Activated naive CD4-positive, alpha-beta T cell treated with anti-CD3 and anti-CD28 coated beads, Interleukin-2, amount 50 U/mL, for 72 hours (primary cell): ENCODE measurements at places on chromosomes 11 and 22. TPM values are rescaled to one million over a fixed set of nuclear protein-coding genes. Genes with fewer than 3 reads are reported as not detected.
A peak's percentile ranks its signal among the peaks of the same experiment; 100 is the strongest.

- no peak for DNase-seq
These were observed 487.9 kb upstream of the LRRC4C start for GRCh38 chr11:41947392-41947791.

DNA sequence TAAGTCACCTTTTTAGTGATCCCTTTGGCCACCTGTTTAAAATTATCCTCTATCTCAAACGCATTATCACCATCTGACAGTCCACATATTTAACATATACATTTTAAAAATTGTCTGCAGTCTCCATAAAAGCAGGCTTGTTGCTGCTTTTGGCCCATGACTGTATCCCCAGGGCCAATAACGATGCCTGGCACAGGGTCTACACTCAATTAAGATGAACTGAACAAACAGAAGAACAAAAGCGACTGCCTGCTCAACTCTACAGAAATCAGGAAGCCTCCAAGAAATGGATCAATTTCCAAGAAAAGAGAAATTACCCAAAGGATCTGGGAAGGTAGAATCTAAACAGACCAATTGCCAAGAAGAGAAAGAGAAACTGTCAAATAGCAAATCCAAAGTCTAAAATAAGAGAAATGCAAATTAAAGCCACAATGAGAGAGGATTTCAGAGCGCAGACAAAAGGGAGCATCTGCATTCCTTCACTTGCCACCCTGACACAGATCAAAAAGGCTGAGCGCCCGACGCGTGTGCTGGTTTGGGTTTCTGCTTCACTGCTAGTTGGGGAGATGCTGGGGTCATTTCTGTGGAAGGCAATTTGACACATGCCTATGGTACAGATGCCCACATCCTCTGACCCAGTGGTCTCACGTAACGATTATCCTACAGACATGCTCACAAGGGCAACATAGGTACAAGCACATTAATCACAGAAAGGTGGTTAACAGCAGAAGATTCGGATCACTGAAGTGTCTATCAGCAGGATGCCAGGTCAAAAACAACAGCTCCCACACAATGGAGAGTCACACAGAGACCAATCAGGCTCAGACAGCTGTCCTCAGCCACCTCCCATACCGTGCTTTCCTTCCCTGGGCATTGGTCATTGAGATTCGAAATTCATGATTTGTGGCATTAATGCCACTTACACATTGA lies 55.9 kb downstream of the SHISAL1 start:
- DNase-seq, result no peak

DNA sequence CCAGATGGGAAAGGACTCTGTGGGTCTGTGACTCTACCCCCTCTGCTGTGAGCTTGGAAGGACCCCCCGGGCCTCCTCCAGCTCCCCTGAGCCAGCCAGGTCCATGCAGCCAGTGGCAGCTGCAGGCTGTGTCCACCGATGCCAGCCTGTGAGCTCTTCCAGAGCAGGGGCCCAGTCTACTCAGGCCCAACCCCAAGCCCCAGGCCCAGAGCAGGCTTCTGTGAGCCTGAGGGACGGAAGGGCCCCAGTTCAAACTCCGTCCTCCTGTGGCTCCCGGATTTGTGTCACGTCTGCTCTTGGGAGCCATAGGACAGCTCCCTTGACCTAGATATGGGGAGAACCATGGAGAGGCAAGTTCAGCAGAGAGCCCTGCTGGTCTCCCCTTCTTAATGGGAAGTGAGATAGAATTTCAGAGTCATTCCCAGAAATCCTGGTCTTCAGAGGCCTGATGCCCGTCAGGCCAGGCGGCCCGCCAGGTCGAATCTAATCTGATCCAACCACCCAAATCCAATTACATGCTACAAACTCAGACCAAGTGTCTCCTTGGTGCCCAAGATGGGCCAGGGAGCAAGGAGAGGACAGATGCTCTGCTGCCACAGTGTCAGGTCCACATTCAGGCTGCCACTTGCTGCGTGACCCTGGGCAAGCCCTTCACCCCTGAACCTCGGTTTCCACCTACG lies 75.1 kb downstream of the SCUBE1 start:
- no peak for DNase-seq

DNA sequence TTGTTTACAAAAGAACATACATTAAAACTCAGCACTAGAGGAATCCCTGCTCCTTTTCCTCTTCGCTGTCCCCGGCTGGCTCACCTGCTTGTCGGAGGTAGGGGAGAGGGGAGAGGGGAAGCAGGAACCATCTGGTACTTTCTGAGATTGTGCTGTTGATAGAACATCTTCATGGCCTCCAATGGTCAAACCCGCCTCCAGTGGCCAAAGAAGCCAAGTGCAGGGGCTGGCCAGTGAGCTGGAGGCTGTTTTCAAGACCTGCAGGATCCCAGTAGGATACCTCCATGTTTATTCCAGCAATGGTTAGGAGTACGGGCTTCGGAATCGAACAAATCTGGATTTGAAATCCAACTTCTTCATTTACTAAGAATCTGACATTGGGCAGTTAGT lies 92.6 kb downstream of the PKNOX2 start:
- no peak for DNase-seq

DNA sequence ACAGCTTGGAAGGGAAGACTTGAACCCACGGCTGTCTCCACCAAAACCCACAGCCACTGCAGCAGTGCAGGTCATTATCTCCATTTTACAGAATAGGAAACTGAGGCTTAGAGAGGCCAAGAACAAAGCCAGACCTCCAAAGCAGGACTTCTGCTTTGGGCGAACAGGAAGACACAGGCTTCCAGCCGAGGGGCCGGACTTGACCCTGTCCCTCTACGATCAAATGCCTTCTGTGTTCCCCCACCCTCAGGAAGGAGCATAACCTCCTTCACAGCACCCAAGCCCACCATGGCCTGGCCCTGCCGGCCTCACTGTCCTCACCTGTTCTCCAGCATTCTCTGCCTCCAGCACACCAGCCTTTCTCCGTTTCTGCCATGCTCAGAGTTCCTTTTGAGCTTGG lies 15.8 kb downstream of the IGLL1 start:
- no peak for DNase-seq

- DNase-seq, result no peak
These were observed 23.3 kb downstream of the TMPRSS6 start for GRCh38 chr22:37086184-37086583.

DNA sequence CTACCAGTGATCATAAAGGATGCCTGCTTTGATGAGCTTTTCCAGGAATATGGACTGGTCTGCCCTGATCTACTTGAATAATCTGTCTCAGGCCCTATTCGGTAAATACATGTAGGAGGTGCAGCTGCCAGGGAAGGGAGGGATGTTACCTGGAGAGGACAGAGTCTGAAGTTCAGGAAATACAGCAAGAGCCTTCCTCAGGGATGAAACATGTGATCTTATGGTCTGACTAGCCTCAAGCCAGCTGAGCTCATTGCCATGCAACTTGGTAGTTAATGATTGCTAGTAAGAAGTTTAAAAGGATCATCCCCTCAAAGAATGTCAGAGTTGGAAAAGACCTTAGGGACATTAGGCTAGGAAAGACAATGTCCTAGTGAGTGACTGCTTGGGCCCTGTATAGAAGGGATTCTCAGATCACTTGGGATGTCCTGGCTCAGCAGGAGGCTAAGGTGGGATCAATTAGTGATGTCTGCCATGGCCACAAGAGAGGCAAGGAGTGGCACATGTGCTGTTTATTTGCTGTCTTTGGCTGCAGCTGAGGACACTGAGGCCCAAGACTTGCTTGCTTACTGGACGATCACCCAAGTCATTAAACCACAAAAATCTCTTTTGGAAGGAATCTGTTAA lies 18.5 kb downstream of the PTPRJ start:
- no peak for DNase-seq

DNA sequence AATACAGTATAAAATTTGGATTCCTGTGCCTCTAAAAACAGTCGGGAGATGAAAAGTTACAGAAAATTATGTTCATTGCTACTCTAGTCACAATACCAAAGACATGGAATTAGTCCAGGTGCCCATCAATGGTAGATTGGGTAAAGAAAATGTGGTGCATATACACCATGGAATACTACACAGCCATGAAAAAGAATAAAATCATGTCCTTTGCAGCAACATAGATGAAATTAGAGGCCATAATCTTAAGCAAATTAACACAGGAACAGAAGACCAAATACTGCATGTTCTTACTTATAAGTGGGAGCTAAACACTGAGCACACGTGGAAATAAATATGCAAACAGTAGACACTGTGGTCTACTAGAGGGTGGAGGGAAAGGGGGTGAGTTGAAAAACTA lies 67.6 kb downstream of the HSD17B12 start:
- no peak for DNase-seq

DNA sequence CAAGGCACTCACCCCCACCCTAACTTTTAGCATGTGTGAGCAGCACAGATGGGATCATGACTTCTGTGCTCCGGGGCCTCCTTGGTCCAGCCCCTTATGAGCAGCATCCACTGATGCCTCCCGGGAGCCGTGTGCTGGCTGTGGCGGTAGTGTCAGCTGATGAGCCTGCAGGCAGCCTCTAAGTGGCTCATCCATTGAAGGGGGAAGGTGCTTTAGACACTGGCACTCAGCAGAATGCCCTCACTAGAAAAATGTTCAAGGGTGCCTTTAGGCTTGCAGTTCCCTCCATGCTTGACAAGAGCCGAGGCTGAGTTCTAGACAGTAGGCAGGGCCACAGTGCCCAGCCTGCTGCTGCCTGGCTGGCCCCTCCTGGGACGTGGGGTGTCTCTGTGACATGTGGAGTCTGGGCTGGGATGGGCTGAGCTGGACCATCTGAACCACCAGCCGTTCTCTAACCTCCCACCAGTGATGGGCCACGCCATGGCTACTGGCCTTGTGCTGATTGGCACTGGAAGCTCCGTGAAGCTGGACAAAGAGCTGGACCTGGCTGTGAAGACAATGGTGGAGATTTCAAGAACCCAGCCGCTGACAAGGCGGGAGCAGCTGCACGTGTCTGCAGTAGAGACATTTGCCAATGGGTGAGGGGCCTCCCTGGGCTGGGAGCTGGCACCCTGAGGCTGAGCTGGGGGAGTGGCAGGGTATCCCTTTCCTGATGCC lies 5.8 kb downstream of the TTC38 start:
- DNase-seq, result peak; percentile 50

GRCh38 chr22:22069450-22070370 lies 87.1 kb upstream of the TOP3B start:
- no peak for DNase-seq

GRCh38 chr11:71336996-71337754 lies 84.8 kb upstream of the SHANK2 start:
- DNase-seq, result no peak

- DNase-seq, result peak; percentile 94
These were observed 3.1 kb downstream of the CBX6 start for GRCh38 chr22:38868886-38869381.

GRCh38 chr22:19579880-19580279 lies 55.7 kb upstream of the CLDN5 start:
- DNase-seq, result peak; percentile 80

- DNase-seq, result no peak
These were observed 3.4 kb downstream of the MMP3 start for GRCh38 chr11:102840018-102840417.

- no peak for DNase-seq
These were observed 96.2 kb upstream of the MTMR2 start for GRCh38 chr11:96019810-96020747.

- no peak for DNase-seq
These were observed 388.2 kb downstream of the KCNA4 start for GRCh38 chr11:29628609-29629008.

GRCh38 chr11:84137960-84138359 lies 851.8 kb upstream of the CCDC90B start:
- DNase-seq, result no peak

DNA sequence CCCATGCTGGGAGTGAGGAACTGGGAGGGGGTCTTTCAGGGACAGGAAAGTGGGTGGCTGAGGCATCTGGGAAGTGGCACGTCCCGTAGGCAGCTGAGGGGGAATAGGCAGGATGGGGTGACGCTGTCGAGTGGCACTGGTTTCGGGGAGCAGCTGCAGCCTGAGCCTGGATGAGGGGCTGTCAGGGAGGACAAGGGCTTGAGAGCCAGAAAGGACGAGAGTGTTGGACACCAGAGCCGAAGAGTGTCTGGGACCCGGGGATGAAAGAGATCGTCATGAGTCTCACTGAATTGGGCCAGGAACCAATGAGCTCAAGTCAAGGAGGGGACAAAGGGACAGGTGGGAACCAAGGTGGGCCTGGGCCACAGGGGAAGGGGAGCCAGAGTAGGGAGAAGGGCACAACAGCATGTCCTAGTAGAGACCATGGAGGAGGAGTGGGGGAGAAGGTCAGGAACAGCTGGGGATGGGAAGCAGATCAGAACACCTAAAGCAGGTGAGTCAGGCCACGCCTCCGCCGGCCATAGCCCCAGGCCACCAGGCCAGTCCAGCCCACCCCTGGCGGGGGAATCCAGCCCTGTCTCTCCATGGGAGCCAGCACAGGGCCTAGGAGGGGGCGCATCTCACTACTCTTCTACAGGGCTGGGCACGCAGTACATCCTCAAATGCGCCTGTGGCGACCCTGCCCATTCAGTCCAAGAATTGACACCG lies 4.2 kb downstream of the RAB3IL1 start:
- no peak for DNase-seq

GRCh38 chr11:14042686-14043465 lies 80.4 kb downstream of the SPON1 start:
- DNase-seq, result no peak

DNA sequence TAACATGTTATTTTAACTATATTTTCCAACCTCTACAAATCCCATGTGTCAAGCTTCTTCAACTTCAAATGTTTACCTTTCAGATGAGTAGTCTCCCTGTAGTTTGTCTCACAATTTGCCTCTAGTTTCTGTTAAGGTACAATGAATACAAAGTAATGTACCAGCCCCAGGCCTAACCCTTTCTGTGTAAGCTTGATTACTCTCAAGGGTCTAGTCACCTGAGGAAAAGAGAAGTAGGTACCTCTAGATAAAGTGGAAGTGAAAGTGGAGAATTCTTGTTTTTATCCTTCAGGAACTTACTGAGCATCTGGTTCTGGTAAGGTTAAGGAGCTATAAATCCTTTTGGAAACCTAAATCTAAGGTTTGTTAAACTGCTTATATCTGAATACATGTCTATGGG lies at the start of gene OR51A7:
Gene OR51A7, plus strand, starts transcription at position 300 of the 400 bp plus-strand sequence. CDS start 3,587 bp downstream, outside the sequence.
- DNase-seq, result no peak

DNA sequence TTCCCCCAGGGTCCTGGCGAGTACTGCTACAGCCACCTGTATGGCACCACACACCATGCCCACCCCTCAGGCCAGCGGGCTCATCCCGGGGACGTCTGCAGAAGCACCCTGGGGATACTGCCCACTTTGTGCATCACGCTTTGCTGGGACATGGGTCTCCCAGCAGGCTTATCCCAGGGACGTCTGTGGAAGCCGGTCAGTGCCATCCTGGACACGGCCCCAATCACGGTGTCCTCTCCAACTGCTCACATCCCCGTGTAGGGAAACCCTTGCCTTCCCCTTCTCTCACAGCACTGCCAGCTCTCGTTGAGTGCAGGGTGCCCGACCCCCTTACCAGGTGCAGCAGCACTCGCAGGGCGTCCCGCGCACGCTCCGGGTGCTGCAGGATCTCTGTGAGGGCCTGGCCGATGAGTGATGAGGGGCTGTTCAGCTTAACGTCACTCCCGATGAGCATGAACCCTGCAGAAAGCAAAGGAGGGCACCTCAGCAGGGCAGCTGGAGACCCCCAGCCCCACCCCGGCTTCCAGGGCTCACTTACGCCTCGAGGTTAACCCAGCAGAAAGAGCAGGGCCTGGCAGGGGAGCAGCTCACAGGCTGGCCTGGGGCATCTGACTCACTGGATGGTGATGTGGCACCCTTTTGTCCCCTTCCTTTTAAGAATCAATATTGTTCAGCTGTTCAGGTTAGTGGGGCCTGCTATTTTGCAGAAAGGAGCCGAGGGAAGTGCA lies 76.9 kb upstream of the PITPNB start:
- DNase-seq, result no peak

- no peak for DNase-seq
These were observed 18.8 kb downstream of the P2RY2 start for GRCh38 chr11:73236854-73237253.

Gene TMEM121B
- total RNA-seq, result 0.10 TPM

Gene SLC22A9
- total RNA-seq, result not detected

Gene PGA5
- not detected for total RNA-seq

Gene GSTT2
- total RNA-seq, result 0.75 TPM
